ENCODE measurements at places on chromosomes 5 and 9.

- DNase-seq = no peak
These were observed 12.2 kb upstream of the RNU6ATAC start for GRCh38 chr9:134176599-134176968.

DNA sequence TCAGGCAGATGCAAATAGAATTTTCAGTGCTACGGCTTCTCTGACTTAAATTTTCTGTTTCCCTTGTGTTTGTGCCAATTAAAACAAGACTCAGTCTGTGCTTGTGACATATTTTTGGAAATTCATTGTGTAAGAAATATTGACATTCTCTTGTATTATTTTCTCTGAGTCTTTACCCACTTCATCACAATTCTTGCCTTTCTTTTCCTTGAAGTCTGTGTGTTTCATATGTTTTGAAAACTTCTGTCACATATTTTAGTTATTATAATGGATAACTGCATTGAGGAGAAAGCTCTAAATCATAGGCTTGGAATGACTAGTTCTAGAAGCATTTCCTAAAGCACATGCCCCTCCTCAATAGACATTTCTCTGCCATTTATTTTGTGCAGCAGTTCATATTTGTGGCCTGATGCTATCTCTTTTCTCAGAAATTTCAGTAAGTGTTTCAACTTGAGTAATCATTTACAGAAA, 206.6 kb downstream of the PALM2AKAP2 start:
- DNase-seq = no peak

DNA sequence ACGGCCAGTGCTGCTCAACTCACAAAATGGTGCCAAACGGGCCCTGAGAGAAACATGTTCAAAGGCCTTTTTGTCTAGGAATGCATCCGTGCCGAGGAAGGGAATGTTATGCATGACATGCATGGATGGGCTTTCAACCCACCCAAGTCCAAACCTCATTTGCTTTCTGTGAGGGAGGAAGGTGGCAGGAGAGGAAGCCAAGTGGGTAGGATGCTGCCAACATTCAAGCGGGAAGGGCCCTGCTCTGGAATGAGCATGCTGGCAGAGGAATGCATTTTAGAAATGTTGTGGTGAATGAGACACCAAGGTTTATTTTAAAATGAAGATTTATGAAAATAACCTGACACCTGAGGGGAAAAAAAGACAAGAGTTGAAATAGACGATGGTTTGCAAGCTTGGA, 479.1 kb downstream of the CCDC171 start:
- no peak for DNase-seq

GRCh38 chr9:95118596-95118995, 198.9 kb downstream of the FANCC start:
- no peak for DNase-seq

DNA sequence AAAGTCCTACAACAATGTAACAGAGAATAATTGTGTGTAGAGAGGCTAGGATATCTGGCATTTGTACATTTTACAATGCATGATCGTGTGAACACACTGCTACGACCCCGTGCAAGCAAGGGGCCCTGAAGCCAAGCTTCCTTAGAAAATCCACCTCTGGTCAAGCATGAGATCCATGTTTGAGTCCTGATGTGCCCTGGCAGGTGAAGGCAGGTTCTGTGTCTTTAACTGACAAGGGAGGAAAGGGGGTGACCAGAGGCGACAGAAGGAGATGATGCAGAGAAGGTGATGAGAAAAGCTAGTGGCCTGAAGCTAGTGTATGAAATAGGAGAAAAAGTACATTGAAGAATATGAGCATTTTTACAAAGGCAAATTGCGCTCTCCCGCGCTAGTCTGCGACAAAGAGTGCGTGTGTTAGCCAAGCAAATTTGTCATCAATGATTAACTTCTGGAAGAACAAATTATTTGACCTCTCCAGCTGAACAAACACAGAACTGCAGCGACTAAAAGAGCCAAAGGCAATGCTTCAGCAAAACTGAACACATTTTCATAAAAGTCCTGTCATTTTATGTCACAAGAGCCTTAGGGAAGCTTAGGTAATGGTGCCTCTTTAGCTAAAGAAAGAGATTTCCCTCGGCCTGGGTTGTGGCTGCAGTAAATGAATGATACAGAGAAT, 101.7 kb upstream of the DAPK1 start:
- DNase-seq = no peak

GRCh38 chr5:113035096-113035495, 58.5 kb downstream of the DCP2 start:
- no peak for DNase-seq

- DNase-seq = no peak
These were observed 217.5 kb downstream of the DENND1A start for GRCh38 chr9:123712399-123712798.

DNA sequence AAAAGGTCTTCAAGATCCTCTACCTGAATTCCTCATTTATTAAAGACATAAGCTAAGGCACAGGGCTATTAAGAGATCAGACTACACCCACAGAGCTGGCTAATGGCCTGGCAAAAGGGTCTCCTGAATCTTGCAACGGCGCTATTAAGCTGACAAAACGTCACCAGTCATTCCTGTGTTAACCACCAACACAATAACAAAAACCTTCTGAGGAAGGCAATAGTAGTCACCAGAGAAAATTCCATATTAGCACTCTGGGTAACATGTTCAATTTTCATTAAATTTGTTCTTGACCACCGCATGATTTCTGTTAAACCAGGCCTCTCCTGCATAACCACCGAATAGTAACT, 77.0 kb downstream of the GNAQ start:
- no peak for DNase-seq

DNA sequence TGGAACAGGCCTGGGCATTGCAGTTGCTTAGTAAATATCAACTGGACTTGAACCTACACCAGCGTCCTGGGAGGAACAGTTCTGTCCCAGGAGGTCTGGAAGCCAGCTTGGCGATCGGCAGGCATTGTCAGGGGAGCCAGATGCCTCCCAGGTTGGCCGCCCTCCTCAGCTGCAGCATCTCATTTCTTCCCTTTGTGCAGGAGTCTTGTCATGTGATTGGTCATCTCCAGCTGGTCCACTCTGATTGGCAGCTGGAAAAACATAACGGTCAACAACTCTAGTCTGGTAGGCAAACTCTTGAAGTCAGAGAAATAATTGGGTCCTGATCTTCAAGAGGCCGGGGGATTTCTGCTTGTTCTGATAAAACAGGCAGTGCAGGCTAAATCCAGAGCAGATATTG, 29.6 kb upstream of the NCS1 start:
- DNase-seq = no peak

- DNase-seq = no peak
These were observed 269.9 kb downstream of the PRR16 start for GRCh38 chr5:120734033-120734432.

DNA sequence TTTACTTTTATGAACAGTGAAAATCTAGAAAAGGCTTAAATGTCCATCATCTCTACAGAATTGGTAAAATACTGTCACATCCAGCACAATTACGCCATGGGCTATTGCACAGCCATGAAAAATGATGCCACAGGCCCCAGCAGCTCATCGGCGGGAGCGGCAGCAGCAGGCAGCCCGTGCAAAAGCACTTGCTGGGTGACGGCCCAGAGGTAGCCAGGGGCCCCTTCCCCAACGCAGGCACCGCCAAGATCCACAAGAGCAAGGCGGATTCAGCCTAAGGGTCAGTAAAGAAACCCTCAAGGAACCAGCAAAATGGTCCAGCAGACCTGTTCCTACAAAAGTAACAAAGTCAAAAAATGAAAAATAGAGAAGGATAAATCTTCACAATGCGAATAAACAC, 272.7 kb downstream of the AGTPBP1 start:
- DNase-seq = no peak

DNA sequence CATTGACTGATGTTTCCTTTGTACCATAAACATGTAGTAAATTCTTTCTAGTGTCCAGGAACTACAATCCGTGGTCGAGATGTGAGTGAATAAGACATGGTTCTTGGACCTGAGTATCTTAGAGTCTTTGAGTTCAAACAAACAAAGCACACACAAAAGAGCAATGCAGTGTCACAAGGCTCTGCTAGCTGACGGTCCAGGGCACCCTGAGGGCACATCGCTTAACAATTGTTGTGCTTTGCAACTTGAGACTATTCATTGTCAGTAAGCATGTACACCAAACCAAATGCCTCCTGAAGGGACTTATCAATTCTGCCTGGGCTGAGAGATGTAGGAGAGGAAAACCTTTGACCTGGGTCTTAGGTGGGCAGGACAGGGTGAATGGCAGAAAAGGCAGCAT, 84.8 kb downstream of the CAMK4 start:
- no peak for DNase-seq

DNA sequence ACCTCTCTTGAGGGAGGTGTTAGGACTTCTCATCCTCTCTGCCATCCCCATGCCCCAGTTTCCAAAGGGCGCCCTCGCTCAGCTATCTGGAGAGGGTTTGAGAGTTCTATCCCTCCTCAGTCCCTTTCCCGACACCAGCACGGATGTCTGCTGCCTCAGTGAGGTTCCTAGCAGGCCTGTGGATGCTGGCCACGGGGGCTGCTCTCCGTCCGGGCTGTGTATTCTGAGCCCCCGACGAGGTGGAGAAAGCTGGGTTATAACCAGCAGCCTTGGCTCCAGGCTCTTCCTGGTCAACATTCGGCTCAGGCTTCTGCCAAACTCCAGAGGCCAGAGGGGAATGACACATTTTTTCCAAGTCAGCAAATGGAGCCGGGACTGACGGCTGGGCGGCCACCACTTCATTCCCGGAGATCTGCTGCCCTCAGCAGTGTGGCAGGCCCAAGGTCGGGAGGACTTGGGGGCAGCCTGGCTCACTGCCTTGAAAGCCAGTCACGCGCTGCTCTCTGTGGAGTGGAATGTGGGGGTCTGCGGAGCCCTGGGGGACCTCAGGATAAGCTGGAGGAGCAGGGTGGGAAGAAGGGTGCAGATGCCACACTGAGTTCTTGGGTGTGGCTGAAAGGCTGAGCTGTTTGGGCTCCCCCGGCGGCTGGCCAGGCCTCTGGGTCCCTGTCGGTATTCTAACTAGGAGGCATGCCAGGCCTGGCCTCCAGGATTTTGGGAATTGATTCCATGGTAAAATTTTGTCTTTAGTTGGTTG, 27.4 kb downstream of the PTPA start:
- DNase-seq = no peak

- DNase-seq = no peak
These were observed 542.1 kb downstream of the IRX1 start for GRCh38 chr5:4137781-4138180.

GRCh38 chr5:168209244-168209995, 82.0 kb upstream of the WWC1 start:
- no peak for DNase-seq

- DNase-seq = no peak
These were observed 4.3 kb upstream of the HAPLN1 start for GRCh38 chr5:83724935-83725334.

DNA sequence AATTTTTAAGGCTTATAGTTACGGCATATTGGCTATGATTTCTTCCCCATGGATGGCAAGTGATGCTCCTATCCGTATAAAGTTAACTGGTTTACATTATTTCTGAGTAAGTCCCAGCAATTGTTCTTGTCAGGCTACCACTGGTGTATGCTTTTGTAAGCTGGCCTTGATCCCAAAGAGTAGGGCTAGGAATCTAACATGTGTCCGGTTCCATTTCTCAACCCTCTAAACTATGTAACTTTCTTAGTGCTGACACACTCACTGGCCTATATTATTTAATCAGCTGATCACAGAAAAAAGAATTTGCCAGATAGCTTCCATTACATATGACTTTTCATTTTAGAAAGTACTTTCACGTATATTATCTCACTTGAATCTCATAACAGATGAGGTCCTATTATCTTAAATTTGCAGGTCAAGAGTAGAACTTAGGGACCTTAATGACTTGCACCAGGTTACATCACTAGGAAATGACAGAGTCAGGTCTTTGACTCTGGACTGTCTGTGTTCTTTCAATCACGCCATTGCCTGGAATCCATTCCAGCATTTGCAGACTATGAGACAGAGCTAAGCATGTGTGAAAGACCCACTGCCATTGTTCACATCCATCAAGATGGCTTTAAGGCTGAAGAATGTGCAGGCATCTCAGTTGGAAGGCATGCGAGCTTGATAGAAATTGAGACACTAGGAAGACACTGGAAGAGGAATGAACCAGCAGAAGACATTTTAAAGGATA, 362.9 kb downstream of the ARRDC3 start:
- DNase-seq = no peak

DNA sequence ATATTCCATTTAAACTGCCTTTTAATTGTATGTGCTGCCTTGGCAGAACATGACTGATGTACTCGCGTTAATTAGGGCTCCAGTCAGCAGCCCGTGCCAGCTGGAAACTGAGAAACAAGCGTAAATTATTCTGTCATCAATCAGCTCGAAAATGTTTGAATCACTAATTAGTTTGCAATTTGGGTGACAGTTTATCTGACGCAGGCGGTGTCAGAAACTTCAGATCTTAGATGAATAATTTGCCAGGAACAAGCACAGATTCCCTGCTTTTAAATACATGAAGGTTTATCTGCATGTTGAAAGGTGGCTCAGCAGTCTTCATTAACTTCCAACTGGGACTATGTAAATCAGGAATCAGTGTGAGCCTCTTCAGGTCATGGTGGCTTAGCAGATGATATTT, 176.0 kb upstream of the TLE4 start:
- DNase-seq = no peak

- DNase-seq = no peak
These were observed 765.2 kb upstream of the NUDT12 start for GRCh38 chr5:104327801-104328200.

GRCh38 chr5:6452622-6453504, 4.2 kb downstream of the UBE2QL1 start:
- peak; percentile 23 for DNase-seq

GRCh38 chr5:36017004-36017403, 25.8 kb upstream of the UGT3A1 start:
- DNase-seq = no peak

- DNase-seq = no peak
These were observed 119.0 kb downstream of the ZCCHC7 start for GRCh38 chr9:37239224-37239859.

- DNase-seq = no peak
These were observed 144.0 kb upstream of the PLPPR1 start for GRCh38 chr9:100884518-100884917.

GRCh38 chr5:114447084-114447773, 85.4 kb downstream of the KCNN2 start:
- DNase-seq = no peak

DNA sequence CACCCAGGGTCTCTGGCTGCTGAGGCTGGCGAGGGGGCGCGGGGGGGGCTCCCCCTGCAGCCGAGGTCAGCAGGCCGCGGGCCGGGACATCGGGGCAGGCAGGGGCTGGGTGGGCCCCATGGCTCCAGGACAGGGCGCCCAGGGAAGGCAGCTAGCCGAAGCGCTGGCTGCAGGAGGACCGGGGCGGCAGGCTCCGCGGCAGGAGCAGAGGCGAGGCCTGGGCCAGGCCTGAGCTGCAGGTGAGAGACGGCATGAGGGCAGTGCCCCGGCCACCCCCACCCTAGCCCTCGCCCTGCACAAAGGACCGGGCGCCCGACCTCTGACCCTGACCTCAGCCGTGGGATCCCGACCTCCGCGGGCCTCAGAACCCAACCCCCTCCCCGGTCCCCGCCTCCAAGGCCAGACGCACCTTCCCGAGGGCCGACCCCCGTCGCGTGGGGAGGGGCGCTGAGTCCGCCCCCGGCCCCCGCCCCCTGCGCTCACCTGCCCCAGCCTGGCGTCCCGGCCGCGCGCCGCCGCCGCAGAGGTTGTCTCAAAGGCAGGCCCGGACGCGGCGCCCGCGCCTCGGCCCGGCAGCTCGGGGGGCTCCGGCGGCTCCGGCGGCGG, 431 bp downstream of the RNF208 start:
- DNase-seq = peak; percentile 10
